Stimulated activated CD8-positive, alpha-beta memory T cell treated with anti-CD3 and anti-CD28 coated beads, Interleukin-4, amount 100 ng/mL, for 1 hour (primary cell): ENCODE measurements at places on chromosomes 1 and 21.

DNA sequence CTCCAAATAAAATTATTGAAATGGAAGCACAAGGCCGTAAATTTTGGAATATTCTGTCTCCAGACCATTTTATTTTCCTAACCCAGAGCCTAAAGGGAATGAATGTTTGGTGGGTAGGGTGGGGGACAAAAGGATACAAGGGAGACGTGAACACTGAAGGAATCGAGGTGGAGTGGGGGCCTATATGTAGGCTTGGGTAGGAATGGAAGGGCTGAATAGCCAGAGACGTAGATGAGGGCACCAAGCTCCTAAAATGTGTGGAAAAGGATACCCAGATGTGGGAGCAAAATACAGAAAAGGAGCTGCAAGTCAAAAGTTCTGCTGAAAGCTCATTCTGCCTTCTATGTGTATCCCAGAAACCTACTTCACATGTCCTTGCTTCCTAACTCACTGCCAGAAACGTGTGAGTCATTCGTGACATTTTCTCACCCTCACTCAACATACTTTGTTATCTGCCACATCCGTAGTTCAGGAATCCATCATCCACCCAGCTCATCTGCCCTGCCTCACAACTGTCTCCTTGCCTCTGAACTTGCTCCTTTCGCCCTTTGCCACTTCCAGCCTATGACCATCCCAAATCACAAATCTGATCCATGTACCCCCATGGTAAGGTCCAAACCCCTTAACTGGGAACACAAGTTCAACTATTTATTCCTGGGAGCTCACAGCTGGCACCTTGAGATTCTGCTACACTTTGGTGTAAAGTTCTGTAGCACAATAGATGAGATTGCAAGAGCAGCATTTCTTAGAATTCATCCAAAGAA, 84.1 kb upstream of the PRDX6 start:
- no peak for DNase-seq

DNA sequence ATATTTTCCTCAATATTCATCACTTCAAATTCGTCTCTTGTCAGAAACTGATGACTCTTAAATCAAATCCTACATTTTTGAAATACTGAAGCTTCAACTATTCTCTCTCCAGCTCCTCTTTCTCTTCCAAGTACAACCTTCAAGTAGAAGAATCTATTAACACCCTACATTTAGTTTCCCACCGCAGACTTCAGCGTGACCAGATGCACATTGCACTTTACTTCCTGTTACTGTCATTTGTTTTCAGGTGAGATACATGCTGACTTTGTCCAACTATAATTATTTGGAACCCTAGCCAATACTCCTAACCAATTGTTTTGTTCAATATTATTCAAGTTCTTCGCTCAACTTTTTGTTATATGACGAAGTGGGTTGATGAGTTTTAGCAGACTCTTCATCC, 116.0 kb downstream of the MRPL39 start:
- no peak for DNase-seq

DNA sequence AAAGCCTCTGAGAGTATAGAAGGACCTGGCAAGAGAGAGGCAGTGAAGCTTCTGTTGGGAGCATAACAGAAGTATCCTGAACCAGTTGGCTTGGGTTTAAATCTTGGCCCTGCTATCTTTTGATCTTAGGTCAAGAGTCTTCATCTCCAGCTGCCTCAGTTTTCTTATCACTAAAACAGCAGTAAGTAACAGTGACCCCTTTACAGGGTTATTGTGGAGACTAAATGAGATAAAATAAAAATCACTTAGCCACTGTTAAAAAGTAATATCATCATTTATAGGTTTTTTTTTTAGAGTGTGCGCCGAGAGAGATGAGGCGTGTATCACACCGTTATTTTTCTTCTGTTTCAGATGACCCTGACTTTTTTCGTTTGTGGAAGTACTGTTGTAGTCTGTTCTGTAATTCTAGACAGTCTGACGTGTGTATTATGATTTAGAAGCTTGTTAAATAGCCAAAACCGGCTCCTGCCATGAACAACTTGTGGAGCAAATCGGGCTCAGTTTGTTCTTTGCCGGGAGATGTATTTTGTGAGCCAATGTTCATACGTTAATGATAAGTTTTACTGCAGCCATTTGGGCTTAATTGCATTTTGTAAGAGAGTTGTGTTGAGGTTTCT, 1.1 kb downstream of the THRAP3 start:
- DNase-seq: no peak

GRCh38 chr1:245690156-245690690, 535.4 kb downstream of the KIF26B start:
- no peak for DNase-seq

GRCh38 chr1:30786264-30786991, 28.9 kb upstream of the LAPTM5 start:
- no peak for DNase-seq

- DNase-seq: no peak
Measured at GRCh38 chr1:93600663-93601062, 81.0 kb downstream of the BCAR3 start.

DNA sequence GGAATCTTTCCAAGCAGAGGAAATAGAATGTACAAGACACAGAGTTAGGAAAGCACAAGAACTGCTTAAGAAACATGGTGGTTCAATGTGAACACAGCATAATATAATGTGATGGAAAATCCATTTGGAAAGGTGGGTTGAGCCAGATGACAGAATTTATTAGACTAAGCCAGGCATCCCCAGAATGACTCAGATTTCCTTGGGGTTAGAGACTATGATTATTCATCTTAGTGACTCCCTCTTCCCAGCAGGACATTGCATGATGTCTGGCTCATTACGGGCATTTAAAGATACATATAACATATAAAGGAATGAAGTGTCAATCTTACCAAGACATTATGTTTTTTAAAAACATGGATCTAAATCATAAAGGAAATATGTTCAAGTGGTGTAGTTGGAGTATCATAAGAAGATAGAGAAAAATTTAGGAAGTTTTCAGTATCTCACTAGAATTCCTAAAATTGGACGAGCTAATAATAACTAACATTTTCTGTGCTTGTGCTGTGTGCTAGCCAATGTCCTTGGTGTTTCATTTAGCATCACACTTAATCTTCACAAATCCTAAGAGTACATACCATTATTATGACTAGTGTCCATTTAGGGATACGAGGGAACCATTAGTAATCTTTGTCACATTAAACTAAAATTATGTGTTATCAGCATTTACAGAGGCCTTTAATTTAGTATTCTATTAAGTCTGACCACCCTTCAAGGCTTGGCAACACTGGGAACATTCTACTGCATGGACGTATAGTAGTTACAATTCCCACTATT, 41.0 kb upstream of the ST6GALNAC5 start:
- no peak for DNase-seq
